ENCODE measurements at places on chromosomes 7 and 10.

- peaks cover 4% of the 10 kb centered on the region for H3K4me1 ChIP-seq
- peak within 1 kb of the TSS; percentile 39 for H3K4me3 ChIP-seq
- H3K36me3 ChIP-seq = peaks cover 6% of the 10 kb centered on the region
- H3K27me3 ChIP-seq = peaks cover 31% of the 10 kb centered on the region
- no peak for DNase-seq
Observed at GRCh38 chr10:99329304-99329553, at the start of gene CNNM1. Gene CNNM1 (plus strand): TSS chr10:99329356. CDS start chr10:99329388, 32 bp downstream.

GRCh38 chr10:81179805-81180452, 642.2 kb downstream of the SH2D4B start:
- no peak for DNase-seq
- no peaks in the 10 kb centered on the region for H3K36me3 ChIP-seq
- no peaks in the 10 kb centered on the region for H3K4me1 ChIP-seq
- H3K27ac ChIP-seq = no peak overlapping the region
- no peak overlapping the region for H3K4me3 ChIP-seq
- H3K27me3 ChIP-seq = no peaks in the 10 kb centered on the region

DNA sequence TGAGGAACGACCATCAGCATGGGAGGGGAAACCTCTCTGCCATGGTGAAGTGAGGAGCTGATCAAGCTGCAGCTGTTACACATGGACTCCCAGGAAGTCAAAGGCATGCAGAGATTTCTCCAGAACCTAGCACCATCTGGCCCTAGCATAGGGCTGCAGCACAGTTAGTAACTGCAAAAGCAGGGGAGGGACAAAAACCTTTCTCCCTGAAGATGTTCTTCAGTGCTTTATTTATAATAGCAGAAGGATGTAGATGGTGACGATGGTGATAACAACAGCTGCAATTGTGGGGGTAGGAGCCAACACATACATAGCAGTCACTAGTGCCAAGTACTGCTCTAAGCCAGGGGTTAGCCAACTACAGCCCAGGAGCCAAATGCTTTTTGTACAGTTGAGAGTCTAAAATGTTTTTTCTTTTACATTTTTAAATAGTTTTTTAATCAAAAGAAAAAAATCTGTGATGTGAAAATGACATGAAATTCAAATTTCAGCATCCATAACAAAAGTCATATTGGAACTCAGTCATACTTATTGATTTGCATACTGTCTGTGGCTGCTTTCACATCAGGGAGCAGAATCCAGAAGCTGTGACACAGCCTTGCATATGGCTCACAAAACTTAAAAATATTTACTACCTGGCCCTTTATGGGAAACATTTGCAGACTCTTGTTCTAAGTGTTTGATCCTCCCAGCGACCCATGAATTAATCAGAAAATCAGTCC, 299.5 kb downstream of the ELMO1 start:
- no peak for DNase-seq
- H3K4me1 ChIP-seq = peaks cover 3% of the 10 kb centered on the region
- H3K27me3 ChIP-seq = no peaks in the 10 kb centered on the region
- H3K4me3 ChIP-seq = no peak overlapping the region

- H3K4me1 ChIP-seq = no peaks in the 10 kb centered on the region
- peaks cover 36% of the 10 kb centered on the region for H3K27me3 ChIP-seq
- no peak overlapping the region for H3K4me3 ChIP-seq
Observed at GRCh38 chr7:36058020-36058592, 94.9 kb upstream of the EEPD1 start.

- H3K4me3 ChIP-seq = peak overlapping the region; percentile 8
- peaks cover 49% of the 10 kb centered on the region for H3K27me3 ChIP-seq
- peaks cover 12% of the 10 kb centered on the region for H3K4me1 ChIP-seq
- no peak overlapping the region for H3K27ac ChIP-seq
- no peak for DNase-seq
Observed at GRCh38 chr10:13894412-13895093, 307.8 kb downstream of the PRPF18 start.

DNA sequence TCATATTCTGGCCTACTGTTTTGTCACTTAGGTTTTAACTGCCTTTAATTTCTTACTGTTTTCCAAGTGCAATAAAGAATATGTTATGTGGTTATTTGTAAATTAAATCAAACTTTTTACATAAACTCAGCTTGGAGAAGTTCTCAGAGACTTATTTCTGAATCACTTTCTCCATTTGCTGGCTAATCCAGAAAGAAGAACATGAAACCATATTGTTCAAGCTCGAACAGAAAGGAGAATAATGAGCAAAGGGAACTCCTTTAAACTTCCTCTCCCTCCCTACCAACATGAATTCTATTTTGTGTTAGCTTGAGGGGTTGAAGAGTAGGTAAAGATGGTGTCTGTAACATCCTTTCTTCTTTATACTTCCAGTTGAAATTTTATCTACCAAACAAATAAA, 52.3 kb downstream of the SHTN1 start:
- H3K27me3 ChIP-seq = no peaks in the 10 kb centered on the region
- H3K27ac ChIP-seq = no peak overlapping the region

GRCh38 chr7:151243408-151244195, 4.9 kb downstream of the SMARCD3 start:
- peak overlapping the region; percentile 32 for H3K27ac ChIP-seq
- peak overlapping the region; percentile 52 for H3K4me3 ChIP-seq
- H3K4me1 ChIP-seq = peaks cover 24% of the 10 kb centered on the region
- no peak for DNase-seq

DNA sequence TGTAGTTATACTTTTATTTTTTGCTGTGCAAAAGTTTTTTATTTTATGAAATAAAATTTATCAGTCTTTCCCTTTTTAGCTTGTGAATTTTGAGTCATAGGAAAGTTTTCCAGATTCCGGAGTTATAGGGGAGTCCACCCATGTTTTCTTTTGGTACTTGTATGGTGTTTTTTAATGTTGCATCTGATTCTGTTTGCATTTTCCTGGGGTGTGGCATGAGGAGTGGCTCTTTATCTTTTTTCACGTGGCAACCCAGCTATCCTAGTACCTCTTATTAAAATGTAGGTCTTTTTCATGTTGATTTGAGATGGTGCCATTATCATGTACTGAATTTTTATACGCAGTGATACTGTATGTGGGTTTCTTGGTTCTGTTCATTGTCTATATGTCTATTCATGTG, 19.7 kb downstream of the EXOC6 start:
- no peaks in the 10 kb centered on the region for H3K27me3 ChIP-seq
- no peaks in the 10 kb centered on the region for H3K4me1 ChIP-seq
- no peaks in the 10 kb centered on the region for H3K36me3 ChIP-seq
- H3K27ac ChIP-seq = no peak overlapping the region
- no peak for DNase-seq
- no peak overlapping the region for H3K4me3 ChIP-seq

GRCh38 chr7:29565982-29566746, 2.5 kb downstream of the PRR15 start:
- no peak for DNase-seq
- H3K4me3 ChIP-seq = peak overlapping the region; percentile 69
- H3K36me3 ChIP-seq = peaks cover 6% of the 10 kb centered on the region
- H3K27ac ChIP-seq = no peak overlapping the region
- H3K4me1 ChIP-seq = peaks cover 15% of the 10 kb centered on the region

GRCh38 chr7:141534757-141535737, 16.2 kb upstream of the AGK start:
- peaks cover 4% of the 10 kb centered on the region for H3K27me3 ChIP-seq
- DNase-seq = no peak
- no peak overlapping the region for H3K27ac ChIP-seq
- H3K4me3 ChIP-seq = no peak overlapping the region

DNA sequence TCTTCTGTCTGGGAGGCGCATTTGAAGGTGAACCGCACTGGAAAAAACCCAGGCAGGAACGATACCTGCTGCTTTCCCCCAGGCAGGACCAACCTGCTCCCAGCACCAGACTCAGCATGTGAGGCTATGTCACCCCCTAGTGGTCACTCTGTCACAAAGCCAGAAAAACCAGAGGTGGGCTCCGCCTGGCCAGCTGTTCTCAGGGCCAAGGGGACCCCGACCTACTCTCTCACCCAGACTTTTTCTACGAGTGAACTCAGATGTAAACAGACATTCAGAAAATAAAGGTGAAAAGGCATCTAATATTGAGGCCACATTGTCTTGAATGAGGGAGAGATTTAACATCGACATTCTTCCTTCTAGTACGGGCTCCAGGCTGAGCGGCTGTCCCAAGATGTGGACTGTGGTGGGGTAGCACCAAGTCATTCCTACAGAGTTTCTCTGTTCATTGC, 117.3 kb downstream of the PRKAG2 start:
- no peak overlapping the region for H3K4me3 ChIP-seq
- H3K4me1 ChIP-seq = peaks cover 17% of the 10 kb centered on the region
- H3K27me3 ChIP-seq = no peaks in the 10 kb centered on the region
- no peaks in the 10 kb centered on the region for H3K36me3 ChIP-seq
- DNase-seq = no peak

DNA sequence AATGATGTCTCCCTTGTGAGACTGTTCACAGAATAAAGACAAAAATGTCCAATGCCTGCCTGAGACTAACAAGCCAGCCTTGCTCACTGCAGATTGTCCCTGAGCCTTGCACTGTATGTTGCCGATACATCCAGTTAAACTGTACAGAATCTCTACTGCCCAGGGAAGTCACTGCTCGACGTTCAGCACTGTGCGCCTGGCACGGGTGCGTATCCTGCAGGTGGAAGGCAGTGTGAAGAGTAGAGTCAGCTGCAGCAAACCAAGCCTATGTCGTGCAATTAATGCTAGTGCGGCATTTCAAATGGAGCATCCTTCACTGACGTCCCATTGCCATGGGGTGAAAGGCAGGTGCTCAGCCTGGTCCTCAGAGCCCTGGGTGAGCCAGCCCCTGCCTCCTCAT, 132.9 kb downstream of the TNS3 start:
- no peaks in the 10 kb centered on the region for H3K4me1 ChIP-seq
- H3K36me3 ChIP-seq = no peaks in the 10 kb centered on the region
- DNase-seq = no peak
- H3K27ac ChIP-seq = no peak overlapping the region

DNA sequence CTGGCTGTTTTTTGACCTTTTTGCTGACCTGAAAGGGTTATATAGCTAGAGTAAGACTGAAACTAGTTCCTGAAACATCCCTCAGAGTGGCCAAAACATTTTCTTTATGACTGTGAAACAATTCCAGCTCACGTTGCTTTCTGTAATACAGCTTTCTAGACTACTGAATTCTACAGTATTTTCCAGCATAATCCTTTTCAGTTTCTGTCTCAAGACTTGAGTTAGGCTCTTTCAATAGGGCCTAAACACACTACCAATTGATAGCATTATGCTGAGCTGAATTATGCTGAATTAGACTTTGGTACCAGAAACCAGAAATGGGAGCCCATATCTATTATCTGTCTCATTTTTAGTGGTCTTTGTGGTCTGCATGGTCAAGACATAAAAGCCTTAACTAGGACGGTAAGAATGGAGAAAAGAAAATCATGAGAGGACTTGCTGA, 72.6 kb downstream of the EPDR1 start:
- DNase-seq = no peak
- peaks cover 6% of the 10 kb centered on the region for H3K36me3 ChIP-seq
- H3K4me3 ChIP-seq = no peak overlapping the region

GRCh38 chr10:89904755-89905154, 203.4 kb downstream of the KIF20B start:
- no peaks in the 10 kb centered on the region for H3K36me3 ChIP-seq
- no peak overlapping the region for H3K27ac ChIP-seq
- no peak for DNase-seq
- peaks cover 29% of the 10 kb centered on the region for H3K27me3 ChIP-seq
- no peaks in the 10 kb centered on the region for H3K4me1 ChIP-seq
- no peak overlapping the region for H3K4me3 ChIP-seq

DNA sequence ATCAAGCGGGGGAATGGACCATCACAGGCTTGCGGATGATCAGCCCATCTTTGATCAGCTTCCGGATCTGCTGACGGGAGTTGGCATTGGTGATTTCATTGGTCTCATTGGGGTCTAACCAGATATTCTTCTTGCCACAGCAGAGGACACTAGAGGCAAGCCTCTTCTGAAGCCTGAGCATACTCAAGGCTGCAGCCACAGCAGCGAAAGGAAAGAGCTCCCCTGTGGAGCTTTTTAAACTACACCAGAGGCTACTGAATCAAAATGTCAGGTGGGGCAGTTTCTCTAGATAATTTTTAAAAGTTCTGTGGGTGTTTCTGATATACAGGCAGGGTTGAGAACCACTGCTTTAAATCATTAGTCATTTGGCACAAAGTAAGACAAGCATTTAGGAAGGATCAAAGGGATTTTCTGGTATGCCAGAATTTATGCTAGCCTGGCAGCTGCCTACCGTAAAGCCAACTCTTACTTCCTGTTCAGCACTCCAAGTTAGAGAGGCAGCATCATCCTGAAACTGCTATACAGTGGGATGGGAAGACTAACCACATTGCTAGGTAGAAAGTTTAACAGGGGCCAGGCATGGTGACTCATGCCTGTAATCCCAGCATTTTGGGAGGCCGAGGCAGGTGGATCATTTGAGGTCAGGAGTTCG, 7.0 kb downstream of the NAPEPLD start:
- H3K27me3 ChIP-seq = no peaks in the 10 kb centered on the region
- H3K27ac ChIP-seq = no peak overlapping the region
- H3K36me3 ChIP-seq = no peaks in the 10 kb centered on the region
- DNase-seq = no peak
